Hepatocyte (in vitro differentiated cells): ENCODE measurements at places on chromosomes 5 and 9. TPM values are rescaled to one million over a fixed set of nuclear protein-coding genes. Genes with fewer than 3 reads are reported as not detected.

GRCh38 chr5:117246424-117246823 lies 671.8 kb upstream of the SEMA6A start:
- no peak for DNase-seq

DNA sequence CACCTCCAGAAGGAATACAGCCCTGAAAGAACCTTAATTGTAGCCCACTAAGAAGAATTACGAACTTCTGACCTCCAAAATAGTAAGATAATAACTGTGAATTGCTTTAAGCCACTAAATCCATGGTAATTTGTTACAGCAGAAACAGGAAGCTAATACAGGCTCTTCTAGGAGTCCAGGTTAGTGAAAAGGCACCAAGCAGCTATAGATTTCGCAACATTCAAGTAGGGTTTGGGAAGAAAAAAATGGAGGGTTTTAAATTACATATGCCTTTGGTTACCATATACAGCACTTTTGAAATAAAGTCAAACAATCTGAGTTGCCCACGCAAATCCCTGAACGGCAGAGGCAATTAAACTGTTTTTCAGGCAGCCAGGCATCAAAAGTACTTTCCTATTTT lies 1.7 kb upstream of the ACTL7A start:
- DNase-seq, result no peak

The NFIB gene
- 22.8 and 27.3 TPM in 2 replicates for total RNA-seq

GRCh38 chr5:54743581-54743980 lies 226.0 kb downstream of the SNX18 start:
- no peak for DNase-seq

- no peak for DNase-seq
Measured at GRCh38 chr9:3477236-3477834, 48.5 kb downstream of the RFX3 start.

The CARTPT gene
- total RNA-seq, result 0.60 and 3.3 TPM in 2 replicates

The C5orf58 gene
- total RNA-seq, result not detected in 2 replicates

DNA sequence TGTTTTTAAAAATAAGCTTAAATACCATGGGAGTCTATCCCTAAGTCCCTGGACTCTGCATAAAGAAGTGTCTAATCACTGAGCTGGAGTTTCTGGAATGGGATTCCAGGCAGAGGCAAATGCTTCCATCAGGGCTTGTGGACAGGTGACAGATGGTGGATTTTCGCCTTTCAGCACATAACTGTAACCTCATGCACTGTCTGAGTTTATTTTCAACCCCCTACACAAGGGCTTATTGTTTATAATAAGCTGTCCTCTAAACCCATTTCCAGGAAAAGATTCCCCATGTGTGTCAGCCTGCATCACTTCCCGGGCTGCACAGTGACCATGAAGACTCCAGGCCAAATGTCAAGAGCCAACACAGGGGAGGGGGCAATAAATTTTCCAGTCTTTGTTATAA lies 264.0 kb downstream of the PIK3R1 start:
- no peak for DNase-seq

- peak; percentile 48 for DNase-seq
Measured at GRCh38 chr5:181189363-181189961, 15.5 kb downstream of the TRIM7 start.

The HRCT1 gene
- total RNA-seq, result 0.24 and 0.90 TPM in 2 replicates

The SIT1 gene
- not detected in 2 replicates for total RNA-seq

DNA sequence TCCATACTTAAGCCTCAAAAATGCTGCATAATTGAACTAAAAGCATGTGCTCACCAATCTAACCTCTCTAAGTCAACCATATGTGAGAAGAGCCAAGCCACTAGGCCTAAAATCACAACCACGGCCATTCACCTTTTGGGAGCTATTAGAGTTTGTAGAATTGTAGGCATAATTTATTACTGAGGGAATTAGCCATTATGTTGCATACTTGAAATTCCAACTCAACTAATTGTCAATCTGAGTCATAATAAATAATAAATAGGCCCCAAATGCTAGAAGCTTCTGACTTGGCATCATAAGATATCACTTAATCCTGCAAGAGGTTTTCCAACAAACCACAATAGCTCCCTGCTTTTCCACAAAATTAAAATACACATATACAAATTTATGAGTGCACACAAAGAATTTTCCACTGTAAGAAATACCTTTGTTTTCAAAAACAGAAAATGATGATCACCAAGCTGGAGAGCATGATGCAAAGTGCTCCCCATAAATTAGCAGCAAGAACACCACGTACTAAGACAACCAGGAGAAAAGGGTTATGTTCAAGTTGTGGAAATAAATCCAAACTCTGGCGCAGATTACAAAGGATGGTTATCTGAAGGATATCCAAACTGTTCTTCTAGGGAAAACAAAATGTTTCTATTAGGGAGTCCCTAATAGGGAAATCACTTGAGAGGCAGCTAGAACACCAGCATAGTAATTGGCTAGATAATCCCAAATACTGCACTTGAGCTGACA lies 250.0 kb upstream of the SLC30A5 start:
- DNase-seq, result no peak

DNA sequence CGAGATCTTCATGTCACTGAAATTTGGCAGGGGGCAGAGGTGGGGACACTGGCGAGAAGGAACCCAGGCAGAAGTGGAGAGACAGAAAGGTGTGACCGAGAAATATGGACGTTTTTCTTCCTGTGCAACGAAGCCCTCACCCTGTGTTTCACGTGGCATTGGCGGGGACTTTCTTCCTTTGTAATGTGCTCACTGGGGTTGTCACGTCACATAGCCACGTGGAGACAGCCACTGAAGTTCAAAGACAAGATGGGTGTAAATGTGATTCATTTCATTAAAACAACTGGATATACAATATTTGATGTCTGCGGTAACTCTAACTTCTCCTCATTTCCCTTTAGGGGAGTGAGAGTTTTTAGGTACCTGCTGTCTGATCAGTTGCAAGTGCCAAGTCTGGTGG lies 225.7 kb downstream of the FSTL4 start:
- DNase-seq, result no peak

The TAF11L5 gene
- not detected in 2 replicates for total RNA-seq

DNA sequence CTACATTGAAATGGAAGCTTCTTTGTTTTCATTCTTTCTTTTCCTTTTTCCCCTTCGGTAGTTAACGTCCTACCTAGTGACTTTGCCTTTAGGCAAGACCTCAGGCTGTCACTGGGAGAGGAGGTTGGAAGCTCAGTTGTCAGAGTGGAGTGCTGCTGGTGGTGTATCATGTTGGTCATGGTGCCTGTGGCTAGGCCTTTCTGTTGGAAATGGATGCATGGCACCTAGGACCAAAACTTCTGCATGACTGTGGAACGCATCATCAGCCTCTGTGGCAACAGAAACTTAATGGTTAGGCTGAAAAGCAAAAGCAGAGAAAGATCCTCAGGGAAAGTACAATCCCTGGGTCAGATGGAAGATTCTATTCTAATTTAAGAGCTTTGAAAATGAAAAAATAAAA lies 57.9 kb downstream of the OSTF1 start:
- DNase-seq, result no peak

The TOPORS gene
- total RNA-seq, result 25.8 and 26.5 TPM in 2 replicates

The IL17B gene
- 0.60 TPM in 1 of 2 replicates, not detected in the other for total RNA-seq

The PCBD2 gene
- 5.2 and 7.6 TPM in 2 replicates for total RNA-seq

- no peak for DNase-seq
Measured at GRCh38 chr5:146796144-146796543, 82.4 kb downstream of the PPP2R2B start.

DNA sequence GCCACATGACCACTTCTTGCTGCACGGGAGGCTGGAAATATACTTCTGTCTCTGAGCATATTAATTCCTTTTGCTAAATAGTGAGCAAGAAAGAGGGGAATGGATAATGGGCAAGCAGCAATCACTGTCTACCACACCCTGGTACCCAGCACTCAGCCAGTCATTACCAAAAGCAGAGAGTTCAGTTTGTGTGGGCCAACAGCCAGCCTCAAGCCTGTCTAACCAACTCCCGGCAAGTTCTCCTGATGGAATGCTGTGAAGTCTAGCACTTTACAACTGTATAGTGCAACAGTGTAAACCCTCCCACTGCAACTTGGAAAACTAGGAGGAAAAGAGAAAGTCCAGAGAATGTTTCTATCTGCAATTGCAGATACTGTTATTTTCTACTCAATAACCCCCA lies 47.8 kb downstream of the PLK2 start:
- DNase-seq, result no peak

DNA sequence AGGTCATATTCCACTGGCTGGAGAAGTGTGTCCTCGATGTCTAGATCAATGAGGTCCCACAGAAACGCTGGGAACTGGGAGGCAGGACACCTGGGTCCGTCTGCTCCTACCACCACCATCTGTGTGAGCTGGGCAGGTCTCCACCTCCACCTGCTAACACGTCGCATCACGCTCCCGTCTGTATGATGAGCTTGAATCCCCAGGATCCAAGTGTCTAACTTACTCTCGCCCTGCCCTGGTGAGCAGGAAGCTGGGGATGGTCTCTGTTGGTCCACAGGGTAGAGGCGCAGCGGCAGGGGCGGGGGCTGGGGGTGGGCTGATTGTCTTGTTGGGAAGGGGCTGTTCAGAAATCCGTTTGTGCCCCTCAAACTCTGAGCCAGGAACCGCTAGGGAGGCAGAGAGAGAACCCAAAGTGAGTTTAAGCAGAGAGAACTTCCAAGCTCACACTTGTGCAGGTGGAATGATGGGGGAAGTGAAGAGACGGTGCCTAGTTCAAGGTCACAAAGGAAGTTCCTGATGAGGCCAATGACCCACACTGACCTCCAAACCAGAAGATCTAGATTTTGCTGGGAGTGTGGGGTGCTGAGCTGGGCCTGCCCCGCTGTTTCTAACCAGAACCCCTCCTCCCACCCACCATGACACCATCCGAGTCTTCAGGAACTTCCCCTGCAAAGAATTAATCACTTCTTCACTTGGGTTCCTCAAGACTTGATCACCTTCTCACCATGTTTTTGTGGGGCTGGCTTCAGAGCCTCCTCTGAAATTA lies 21.1 kb downstream of the ORM2 start:
- DNase-seq, result no peak

The KIF27 gene
- 4.4 and 4.6 TPM in 2 replicates for total RNA-seq

- DNase-seq, result peak; percentile 67
Measured at GRCh38 chr9:88651682-88652633, 117.0 kb downstream of the NXNL2 start.

DNA sequence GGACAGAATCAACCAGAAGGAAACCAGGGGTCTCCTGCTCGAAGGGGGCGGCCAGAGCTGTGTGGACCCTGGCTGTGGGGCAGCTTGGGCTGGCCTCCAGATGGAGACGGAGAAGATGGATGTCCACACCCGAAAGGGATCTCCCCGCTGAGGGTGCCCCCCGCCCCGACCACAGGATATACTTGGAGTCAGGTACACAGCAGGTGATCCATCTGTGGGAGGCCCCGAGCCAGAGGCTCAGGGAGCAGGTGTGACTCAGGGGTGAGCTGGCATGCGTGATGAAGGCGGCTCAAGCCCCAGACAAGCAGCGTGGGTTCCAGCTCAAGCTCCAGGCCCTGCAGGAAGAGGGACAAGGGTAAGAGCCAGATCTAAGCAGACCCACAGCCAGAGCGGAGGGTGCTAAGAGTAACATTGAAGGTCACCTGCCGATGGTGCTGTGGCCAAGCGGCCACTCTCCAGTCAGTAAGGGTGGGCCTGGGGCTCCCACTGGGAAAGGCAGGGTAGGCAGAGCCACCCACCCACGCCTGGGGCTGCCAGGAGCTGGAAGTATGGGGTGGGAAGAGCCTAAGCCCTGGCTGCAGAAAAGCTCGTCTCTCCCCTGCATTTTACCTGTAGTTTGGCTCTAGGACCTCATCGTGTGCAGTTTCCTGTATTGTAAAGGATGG lies 30.6 kb upstream of the MVB12B start:
- no peak for DNase-seq

DNA sequence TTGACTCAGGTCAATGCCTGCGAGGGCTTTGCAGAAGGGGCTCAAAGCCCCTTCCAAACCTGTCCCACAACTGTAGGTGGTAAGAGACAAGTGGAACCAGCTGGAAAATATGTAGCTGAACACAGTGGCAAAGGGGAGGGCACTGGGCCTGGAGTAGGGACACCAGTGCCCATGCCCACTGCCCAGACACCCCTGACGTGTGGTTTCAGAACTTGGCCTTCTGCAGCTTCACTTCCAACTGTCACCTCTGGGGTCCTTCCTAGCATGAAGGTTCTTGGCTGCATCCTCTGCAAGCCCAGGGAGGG lies 233.1 kb upstream of the IRX1 start:
- no peak for DNase-seq

The F12 gene
- total RNA-seq, result 16.5 and 18.2 TPM in 2 replicates

DNA sequence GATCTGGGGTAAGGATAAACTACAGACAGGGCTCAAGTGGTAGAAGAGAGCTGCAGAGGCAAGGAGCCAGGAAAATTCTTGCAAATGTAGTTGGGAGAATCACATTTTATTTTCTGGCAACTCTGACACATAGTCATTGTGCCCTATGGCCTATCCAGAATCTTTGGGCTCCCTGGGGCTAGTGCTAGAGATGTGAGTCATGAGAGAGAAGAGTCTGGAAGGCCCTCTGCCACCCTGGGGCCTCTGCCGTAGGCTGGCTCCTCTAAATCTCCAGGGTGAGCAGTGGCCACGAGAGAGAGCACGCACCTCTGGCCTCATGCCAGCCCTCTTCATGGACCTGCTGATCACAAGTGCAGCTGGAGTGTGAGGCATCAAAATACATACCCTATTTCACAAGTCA lies 74.3 kb upstream of the SSBP2 start:
- peak; percentile 16 for DNase-seq

DNA sequence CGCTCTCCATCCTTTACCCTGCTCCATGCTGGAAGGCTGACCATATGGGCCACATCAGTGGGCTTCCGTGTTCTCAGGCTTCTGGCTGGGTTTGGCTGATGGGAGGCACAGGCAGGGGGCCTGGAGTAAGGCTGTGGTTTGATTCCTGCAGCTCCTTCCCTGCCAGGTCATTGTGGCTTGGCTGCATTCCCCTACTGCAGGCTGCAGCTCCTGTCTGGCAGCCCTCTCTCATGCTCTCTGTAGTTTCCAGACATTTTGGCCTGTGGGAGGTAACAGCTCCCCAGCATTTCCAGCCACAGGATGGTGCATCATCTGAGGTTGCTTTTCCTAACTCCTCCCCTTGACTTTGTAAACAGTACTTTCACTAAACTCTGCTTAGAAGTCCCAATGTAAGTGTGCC lies 102.0 kb upstream of the PTPN3 start:
- peak; percentile 13 for DNase-seq

GRCh38 chr9:35568196-35568595 lies 36.9 kb upstream of the TESK1 start:
- no peak for DNase-seq

The ARL14EPL gene
- 0.07 TPM in 1 of 2 replicates, not detected in the other for total RNA-seq

GRCh38 chr9:14661421-14662059 lies 31.7 kb downstream of the ZDHHC21 start:
- DNase-seq, result peak; percentile 56

DNA sequence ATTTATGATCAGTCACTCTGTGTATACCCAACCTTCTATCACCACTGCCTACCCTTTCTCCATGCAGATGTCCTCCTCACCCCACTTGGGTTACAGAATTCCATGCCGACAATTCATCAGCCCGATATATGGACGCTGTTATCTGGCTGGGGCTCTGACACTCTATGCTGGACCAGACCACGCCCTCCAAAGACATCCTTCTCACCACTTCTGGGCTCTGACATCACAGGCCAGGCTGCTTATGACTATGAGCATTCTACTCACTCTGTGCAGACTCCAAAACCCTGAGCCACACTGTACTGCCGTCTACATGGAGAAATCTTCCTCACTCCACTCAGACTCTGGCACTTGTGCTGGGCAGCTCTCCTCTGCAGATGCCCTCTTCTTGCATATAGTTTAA lies 7.6 kb upstream of the AK3 start:
- DNase-seq, result no peak

The IFNA2 gene
- total RNA-seq, result not detected in 2 replicates

GRCh38 chr9:136185596-136186366 lies 19.1 kb downstream of the LHX3 start:
- DNase-seq, result no peak

The GABRB2 gene
- 0.08 and 0.53 TPM in 2 replicates for total RNA-seq
